CD4-positive, alpha-beta memory T cell (primary cell): ENCODE measurements at places on chromosomes 1 and 21. TPM values are rescaled to one million over a fixed set of nuclear protein-coding genes. Genes with fewer than 3 reads are reported as not detected.

The FALEC gene
- polyA plus RNA-seq = not detected

The DEDD gene
- 42.0 TPM for polyA plus RNA-seq

The SERPINC1 gene
- not detected for polyA plus RNA-seq

The CXADR gene
- 1.0 TPM for polyA plus RNA-seq

The HOOK1 gene
- polyA plus RNA-seq = 9.3 TPM

The HSPA6 gene
- not detected for polyA plus RNA-seq

The STUM gene
- polyA plus RNA-seq = 0.03 TPM

The ZNF593OS gene
- 0.78 TPM for polyA plus RNA-seq

The TMEM240 gene
- not detected for polyA plus RNA-seq

The RAB7B gene
- not detected for polyA plus RNA-seq

The MYCBP gene
- 55.6 TPM for polyA plus RNA-seq

The SPATA1 gene
- polyA plus RNA-seq = 0.72 TPM

The CD53 gene
- 989 TPM for polyA plus RNA-seq

The SYPL2 gene
- not detected for polyA plus RNA-seq

The ZNF648 gene
- polyA plus RNA-seq = not detected

The SFN gene
- not detected for polyA plus RNA-seq

The PRDM2 gene
- polyA plus RNA-seq = 23.5 TPM

The HSPA13 gene
- polyA plus RNA-seq = 15.8 TPM

The S100B gene
- 0.73 TPM for polyA plus RNA-seq

The MYBPH gene
- polyA plus RNA-seq = not detected

The BEND5 gene
- polyA plus RNA-seq = 0.54 TPM

The PANK4 gene
- polyA plus RNA-seq = 24.4 TPM

The PKLR gene
- polyA plus RNA-seq = not detected

The CD1E gene
- polyA plus RNA-seq = not detected

The TSPAN2 gene
- polyA plus RNA-seq = 20.8 TPM

The UBL4B gene
- not detected for polyA plus RNA-seq

The INTS11 gene
- 71.3 TPM for polyA plus RNA-seq

The IQGAP3 gene
- not detected for polyA plus RNA-seq

The FCER1G gene
- polyA plus RNA-seq = 2.1 TPM

The PTCH2 gene
- polyA plus RNA-seq = not detected

The F13B gene
- polyA plus RNA-seq = not detected

The TNFAIP8L2 gene
- polyA plus RNA-seq = 42.3 TPM

The FMOD gene
- not detected for polyA plus RNA-seq

The NTNG1 gene
- polyA plus RNA-seq = not detected
